ENCODE measurements at places on chromosomes 2 and 18.

- DNase-seq: no peak
These were observed 1329.7 kb upstream of the SLC39A10 start for GRCh38 chr2:194327196-194327888.

DNA sequence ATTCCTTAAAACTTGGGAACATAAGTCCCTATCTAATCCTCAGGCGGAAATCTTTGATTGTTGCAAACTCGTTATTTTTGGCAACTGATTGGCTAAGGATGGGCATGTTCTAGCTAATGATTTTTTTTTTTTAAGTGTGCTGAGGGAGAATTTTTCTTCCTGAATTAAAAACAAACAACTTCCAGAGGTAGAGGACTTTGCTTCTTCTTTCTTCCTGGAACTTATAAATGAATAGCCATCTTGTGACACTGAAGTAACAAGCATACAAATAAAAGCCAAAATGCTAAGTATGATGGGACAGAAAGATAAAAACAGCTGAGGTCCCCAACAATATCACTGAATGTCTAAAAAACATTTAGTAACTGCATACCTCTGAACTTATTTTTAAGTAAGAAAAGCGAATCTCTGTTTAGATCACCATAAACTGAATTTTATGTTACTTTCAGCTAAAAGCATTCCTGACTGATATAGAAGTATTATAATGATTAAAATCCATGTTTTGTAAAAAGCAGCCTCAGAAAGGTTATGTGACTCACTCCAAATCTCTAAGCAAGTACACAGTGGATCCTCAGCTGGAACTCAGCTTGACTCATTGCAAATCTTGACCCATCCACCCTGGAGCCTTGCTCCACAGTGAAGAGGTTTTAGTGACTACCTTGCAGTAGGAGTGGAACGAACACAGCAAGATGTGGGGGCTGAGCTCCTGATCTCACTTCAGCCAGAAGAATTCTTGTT is 344.4 kb downstream of the CLIP4 start:
- no peak for DNase-seq

DNA sequence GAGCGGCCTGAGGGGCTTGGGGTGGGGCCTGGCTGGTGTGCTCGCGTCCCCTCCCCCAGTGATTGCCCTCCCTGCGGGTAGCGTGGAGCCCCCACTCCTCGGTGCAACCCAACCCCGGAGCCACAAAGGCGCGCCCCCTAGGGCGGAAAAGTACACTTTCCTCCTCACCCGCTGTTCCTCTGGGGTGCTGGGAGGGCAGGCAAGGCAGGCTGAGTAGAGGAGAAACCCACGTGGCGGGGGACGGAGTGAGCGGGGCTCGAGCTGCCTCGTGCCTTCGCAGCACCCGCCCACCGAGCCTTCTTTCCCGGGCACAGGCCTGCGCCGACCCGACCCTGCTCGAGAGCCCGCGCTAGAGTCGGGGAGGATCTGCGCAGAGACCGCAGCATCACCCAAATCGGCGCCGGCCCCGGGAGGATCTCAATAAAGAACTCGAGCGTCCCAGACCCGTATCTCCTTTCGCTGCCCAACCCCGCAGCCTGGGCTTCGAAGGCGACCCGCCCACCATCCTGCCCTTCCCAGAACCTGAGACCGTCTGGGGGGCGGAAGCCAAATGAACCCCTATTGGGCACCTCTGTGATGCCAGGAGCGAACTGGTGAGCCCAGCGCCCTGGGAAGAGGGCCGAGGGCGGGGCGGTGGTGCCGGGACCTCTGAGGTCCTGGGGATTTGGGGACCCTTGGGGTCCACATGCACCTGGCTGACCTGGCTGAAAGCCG is 1.5 kb downstream of the UCN start:
- no peak for DNase-seq

DNA sequence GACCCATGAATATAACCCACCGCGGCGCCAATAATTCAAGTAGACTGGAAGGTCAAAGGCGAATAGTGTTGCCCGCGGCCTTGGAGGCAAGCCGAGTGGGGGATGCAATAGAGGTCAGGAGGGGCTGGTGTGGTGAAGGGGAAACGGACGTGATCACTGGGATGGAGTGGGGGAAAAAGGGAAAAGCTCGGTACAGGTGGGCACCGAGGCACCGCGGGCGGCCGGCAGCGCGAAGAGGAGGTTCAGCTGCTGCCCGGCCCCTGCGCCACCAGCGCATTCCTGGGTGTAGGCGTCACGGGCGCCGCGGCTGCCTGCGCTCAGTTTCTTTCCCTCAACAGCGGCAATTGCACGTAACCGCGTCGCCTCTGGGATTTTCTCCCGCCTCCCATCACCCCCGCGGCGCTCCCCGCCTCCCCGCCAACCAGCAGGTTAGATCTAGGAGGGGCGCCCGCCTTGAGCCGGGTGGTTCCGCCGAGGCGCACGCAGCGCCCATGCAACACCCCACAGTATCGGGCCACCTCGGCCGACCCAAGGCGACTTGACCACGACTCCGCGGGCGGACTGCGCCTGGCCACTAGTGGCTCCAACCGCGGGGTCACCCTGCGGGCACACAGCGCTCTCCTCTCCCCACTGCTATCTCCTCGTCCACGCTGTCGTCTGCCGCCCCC is 1.5 kb downstream of the RND3 start:
- DNase-seq: no peak

DNA sequence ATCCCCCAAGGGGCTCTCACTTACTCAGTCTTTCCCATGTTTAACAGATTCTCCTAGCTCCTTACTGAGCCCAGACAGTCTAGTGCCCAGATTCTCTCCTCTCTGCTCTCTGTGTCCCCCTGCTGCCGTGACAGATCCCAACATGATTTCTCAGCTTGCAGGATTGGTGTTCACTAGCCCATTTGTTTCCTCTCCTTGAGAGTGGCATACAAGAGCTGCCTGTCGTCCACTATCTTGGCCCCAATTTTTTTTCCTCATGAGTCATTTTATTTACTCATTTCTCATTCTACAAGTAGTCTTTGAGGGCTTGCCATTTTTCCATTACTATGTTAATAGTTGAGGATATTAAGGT is 199.9 kb upstream of the FN1 start:
- no peak for DNase-seq

DNA sequence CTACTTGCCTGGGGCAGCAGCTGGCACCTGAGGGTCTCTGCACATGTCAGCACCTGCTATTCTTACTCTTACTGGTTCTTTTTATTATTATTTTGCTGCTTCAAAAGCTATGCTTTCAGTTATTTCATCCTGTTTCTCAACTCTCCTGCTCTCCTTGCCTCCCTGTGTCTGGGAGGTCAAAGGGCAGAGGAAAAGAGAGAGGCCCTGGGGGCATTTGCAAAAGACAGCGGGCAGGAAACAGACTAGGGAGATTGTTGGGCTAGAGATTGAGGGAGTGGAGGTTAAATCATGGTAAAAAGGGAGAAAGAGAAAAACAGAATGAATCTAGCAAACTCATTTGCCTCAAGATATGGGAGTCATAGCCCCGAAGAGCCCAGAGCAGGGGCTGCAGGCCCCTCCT is 21.1 kb upstream of the RPL31 start:
- no peak for DNase-seq

- DNase-seq: no peak
These were observed 139.6 kb downstream of the TTC32 start for GRCh38 chr2:19762142-19762541.

DNA sequence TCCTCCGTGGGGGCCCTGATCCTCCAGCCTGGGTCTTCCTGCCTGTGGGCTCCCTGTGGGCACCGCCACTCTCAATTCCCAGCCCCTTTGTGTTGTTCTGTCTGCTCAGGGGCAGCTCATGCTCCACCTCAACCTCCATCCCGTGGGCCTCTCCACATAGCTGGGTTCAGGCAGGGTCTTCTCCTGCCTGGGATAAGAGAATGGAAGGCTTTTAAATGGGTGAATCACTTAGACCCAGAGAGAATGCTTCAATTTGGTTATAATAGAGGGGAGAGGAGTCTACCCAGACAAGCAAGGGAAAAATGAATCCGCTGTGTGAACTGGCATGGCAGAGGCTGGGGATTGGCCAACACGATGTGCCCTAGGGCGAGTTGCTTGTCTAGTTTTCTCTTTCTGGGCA is 138.4 kb upstream of the MYCN start:
- no peak for DNase-seq

All from activated T-helper 1 cell treated with anti-CD3 and anti-CD28 coated beads, Interleukin-2, amount 50 U/mL, for 16 hours (primary cell).